ENCODE measurements at places on chromosomes 13 and 19.

DNA sequence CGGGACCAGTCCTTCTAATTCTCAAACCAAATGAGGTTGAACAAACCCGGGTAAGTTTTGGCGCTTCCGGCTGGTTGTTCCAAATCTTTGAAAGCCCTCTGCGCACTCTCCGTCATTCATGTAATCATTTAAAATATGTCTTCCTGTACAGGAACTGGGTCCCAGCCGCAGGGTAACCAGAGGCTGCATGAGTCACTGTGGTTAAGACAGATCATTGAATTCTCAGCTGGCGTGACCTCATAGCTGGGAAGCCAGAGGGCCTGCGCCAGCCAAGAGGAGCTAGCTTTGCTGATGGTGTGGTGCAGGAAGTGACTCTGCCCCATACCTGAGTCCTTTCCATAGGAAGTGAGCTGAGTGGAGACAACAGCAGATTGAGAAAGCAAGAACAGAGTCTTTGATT lies 135.2 kb downstream of the TSHZ3 start:
- DNase-seq: no peak

DNA sequence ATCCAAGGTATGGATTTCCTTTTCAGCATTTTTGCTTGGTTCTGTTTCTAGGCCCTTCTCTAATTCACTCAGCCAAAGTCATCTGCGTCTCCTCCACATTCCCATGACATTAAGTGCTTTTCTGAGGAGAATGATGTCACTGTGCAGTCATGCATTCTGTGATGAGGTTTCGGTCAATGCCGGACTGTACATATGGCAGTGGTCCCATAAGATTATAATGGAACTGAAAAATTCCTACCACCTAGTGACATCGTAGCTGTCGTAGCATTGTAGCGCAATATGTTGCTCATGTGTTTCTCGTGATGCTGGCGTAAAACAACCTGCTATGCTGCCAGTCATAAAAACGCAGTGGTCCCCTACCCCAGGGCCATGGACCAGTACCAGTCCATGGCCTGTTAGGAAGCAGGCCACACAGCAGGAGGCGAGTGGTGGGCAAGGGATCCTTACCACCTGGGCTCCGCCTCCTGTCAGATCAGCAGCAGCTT lies 63.4 kb upstream of the TNFRSF19 start:
- no peak for DNase-seq

- no peak for DNase-seq
These were observed 16.3 kb upstream of the RNASEH2B start for GRCh38 chr13:50893211-50893852.

DNA sequence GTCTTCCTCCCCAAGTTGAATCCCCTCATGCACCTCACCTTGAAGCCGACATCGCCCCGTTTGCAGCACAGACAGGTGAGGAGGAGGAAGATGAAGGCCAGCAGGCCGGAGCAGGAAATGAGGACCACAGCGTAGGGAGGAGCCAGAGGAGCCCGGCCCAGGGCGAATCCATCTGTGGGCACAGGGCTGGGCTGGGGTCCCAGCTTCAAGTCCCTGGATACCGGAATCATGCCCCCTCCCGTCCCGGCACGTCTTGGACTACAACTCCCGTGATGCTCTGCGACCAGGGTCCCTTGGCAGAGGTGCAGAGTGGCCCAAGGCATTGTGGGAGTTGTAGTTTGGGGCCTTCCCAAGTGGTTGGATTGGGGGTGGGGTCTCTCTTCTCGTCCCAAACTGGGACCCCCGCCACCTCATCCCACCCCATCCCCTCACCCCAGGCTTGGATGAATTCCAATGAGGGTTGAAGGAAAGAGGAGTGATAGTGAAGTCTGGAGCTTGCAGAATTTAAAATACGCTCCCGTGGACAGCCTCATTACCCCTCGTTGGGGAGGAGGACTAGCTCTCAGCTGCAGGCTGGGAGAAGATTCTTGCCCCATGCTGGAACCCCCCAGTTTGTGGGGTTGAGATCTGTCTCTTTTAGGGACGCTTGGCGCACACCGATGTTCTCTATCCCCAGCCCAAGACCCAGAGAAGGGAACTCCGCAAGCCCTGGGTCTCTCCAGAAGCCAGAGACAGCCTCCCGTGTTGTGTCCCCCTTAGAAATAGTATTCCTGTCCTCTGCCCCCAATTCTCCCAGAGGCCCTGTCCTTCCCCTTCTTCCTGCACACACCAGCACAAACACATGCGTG lies 990 bp downstream of the LMTK3 start:
- DNase-seq: no peak

- DNase-seq: no peak
These were observed 714.5 kb downstream of the UQCRFS1 start for GRCh38 chr19:28498404-28498976.

DNA sequence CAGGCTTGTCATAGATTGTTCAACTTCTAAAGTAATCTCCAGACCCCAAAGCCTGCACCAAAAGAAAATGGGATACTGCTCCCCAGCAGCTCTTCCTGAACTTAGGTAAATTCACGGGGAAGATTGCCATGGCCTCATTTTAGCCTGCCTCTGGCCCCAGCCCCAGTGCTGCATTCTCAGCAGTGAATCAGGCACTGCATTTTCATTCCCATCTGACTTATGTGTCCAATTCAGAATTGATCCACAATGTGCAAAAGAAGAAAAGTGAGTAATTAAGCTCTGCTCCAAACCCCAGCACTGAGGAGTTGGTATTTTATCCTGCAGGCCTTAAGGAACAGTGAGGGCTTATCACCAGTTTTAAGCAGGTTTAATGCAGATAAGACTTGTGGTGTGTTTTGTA lies 176.4 kb downstream of the KCTD12 start:
- no peak for DNase-seq

DNA sequence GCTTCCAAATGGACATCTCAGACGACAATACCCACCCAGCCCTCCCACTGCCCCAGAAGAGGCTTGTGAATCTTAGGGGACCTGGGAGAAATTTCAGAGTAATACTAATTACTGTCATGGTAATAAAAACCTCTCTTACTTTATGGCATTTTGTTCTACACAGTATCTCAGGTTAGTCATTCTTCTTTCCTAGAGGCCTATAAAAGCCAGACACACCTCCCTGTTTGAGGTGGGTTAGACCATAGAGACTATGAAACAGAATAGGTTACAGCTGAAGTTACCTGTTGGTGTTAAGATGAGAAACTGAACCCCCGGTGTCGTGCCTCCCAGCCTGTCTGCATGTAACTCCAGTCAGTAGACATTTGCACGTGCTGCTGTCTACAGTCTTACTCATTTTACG lies 113.9 kb downstream of the SLC7A1 start:
- no peak for DNase-seq

GRCh38 chr19:45528149-45528743 lies 21.0 kb downstream of the VASP start:
- DNase-seq: peak; percentile 47

- DNase-seq: no peak
These were observed 349.5 kb upstream of the MIR17HG start for GRCh38 chr13:90997951-90998350.

DNA sequence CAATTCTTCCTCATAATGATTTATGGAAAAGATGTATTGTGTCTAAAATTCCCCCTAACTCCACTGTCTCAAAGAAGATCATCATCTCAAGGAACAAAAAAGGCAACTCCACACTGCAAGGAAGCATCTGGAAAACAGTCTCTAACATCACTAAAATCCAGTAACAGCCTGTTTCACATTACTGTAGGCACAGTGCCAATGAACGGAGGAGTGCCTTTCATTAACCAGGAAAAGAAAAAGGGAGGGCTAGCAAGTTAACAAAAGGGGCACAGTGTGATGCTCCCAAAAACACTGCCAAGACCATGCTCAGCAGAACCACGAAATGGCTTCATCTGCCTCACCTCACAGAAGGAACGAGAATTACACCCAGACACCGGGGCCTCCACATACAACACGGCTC lies 8.5 kb downstream of the TMTC4 start:
- DNase-seq: no peak

- DNase-seq: no peak
These were observed 133.1 kb downstream of the MAB21L1 start for GRCh38 chr13:35343417-35343816.

DNA sequence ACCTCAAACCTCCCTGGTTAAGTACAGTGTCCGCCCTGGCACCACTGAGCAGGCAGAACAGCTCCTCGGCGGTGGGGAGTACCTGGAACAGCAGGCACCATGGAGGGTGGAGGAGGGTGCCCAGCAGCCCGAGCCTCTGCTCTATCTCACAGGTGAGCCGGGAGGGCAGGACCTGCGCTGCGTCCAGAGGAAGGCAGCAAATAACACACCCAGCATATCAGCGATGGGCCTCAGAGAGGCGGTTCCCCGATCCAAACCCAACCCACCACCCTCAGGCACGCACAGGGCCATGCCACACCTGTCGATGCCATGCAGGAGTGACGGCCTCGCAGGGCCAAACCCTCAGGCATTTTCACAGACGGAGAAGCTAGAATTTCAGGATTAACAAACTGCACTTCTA lies 11.8 kb downstream of the PEPD start:
- no peak for DNase-seq

GRCh38 chr19:29201855-29202254 lies 11.1 kb downstream of the UQCRFS1 start:
- no peak for DNase-seq

DNA sequence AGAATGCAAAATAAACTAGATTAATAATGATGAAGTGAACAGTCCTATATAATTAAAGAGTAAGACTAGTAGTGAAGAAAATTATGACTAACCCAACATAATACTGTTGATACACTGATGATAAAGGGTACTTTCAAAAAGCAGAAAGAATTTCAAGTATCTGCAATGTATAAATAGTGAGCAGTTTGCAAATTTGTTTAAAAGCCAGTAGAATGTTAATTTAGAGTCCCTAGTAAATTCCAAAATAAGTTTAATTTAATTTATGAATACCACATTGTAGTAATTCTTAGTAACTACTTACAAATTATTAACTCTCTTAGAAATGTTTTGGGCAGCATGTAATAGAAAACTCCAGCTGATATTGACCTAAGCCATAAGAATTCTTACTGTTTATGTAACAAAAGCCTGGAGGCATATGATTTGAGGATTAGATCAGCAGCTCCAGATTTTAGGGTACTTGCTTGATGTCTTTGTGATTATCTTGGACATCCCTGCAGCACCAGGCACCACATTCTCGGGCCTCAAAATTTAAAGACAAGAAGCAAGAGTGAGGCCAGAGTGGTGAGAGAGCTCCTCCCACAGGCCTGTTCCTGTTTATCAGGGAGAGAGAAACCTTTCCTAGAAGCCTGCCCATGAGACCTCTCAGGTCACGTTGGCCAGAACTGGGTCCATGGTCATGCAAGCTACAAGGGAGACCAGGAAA lies 67.6 kb upstream of the TDRD3 start:
- DNase-seq: peak; percentile 54

- no peak for DNase-seq
These were observed 210.2 kb downstream of the KCNRG start for GRCh38 chr13:50225193-50226155.

- no peak for DNase-seq
These were observed 318.2 kb downstream of the MYO16 start for GRCh38 chr13:108947551-108948030.

- no peak for DNase-seq
These were observed 23.7 kb downstream of the PCID2 start for GRCh38 chr13:113184568-113185440.

- no peak for DNase-seq
These were observed 11.0 kb downstream of the PLEKHG2 start for GRCh38 chr19:39423258-39424086.

DNA sequence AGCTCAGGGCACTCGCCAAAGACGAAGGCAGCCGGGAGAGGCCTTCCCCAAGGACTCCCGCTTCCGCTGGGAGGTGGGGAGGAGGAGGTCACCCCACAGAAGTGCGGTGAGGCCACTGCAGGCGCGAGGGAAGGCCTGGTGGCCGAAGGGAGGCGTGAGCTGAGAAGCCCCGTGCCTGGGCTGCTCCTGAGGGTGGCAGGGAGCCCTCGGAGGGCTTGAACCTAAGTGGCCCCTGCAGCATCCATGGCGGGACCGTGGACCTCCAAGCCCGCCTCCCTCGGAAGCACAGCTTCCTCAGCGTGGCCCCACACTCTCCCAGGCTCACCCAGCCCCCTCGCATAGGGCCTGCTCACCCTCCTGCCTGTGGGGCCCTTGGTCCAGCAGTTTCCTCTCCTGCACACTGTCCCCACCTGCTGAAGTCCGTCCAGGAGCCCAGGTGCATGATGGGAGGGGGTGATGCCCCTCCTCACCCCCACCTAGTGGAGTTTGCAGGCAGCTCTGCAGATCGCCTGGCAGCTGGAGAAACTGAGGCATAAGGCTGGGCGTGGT lies 25.9 kb downstream of the EFNA2 start:
- DNase-seq: no peak

- no peak for DNase-seq
These were observed 311.0 kb downstream of the MTUS2 start for GRCh38 chr13:29131159-29131558.

GRCh38 chr13:47215736-47216135 lies 318.9 kb upstream of the HTR2A start:
- no peak for DNase-seq

DNA sequence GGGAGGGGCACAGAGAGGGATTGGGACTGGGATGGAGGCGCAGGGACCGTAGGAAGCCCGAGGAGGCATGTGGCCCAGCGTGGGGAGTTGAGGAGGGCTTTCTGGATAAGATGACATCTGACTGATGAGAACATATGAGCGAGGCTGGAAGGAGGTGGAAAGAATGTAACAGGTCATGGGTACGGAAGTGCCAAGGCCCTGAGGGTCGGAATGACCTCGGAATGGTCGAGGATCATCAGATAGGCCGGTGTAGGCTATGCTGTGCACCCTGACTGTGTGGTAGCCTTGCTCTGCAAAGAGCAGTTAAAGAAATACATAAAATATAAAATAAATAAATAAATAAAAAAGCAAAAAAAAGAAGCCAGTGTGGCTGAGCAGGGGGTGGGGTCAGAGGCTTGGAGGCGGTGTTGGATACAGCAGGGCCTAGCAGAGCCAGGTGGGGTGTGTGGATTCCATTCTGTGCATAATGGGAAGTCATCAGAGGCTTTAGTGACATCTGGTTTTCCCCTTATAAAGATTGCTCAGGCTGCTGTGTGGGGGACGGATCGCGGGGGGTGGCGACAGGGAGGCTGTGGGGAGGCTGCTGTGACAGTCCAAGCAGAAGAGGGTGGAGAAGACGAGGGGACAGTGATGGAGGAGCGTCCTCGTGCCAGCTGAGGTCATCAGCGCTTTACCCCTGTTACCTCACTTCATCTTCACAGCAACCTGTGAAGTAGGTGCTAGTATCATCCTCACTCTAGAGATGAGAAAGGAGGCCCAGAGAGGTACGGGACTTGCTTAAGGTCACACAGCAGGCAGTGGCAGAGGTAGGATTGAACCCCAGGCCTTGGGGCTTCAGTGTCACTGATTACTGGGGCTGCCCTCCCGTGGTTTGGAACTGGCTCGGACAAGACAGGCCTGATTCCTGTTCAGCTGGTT lies 5.0 kb downstream of the PAK4 start:
- no peak for DNase-seq

GRCh38 chr13:43749503-43749902 lies 37.3 kb downstream of the ENOX1 start:
- DNase-seq: no peak

GRCh38 chr13:38440666-38441065 lies 91.0 kb downstream of the UFM1 start:
- DNase-seq: no peak

DNA sequence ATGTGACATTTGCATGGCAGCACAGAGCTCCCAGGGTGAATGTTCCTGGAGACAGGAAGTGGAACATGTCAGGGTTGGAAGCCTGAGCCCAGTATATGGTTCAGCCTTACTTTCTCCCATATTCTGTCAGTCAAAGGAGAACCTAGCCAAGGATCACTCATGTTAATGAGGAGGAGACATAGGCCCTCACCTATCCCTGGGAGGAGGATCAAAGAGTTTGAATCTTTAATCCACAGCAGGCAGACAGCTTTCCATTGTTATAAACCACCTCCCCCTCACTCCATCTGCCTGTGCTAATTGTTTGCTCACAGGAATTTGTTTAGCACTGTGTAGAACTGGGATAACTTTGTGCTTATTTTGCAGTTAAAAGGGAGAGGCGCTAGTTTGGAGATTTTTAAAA lies 1069.1 kb downstream of the EFNB2 start:
- no peak for DNase-seq

Data from iPS DF 6.9 (cell line).